Spleen (tissue), 13 donors: ENCODE measurements at places on chromosomes 2 and 18. TPM values are rescaled to one million over a fixed set of nuclear protein-coding genes. Genes with fewer than 3 reads are reported as not detected.

The SERPINB3 gene
- polyA plus RNA-seq: 0.05 TPM

GRCh38 chr2:179985163-179985820 lies 21.8 kb downstream of the CWC22 start:
- no peak for DNase-seq

GRCh38 chr2:127418300-127419111 lies at the start of gene PROC:
PROC (plus strand) TSS chr2:127418427; CDS start chr2:127419943, 1,516 bp downstream.
- no peak for DNase-seq

GRCh38 chr18:61201511-61201910 lies 131.7 kb upstream of the CDH20 start:
- no peak for DNase-seq

DNA sequence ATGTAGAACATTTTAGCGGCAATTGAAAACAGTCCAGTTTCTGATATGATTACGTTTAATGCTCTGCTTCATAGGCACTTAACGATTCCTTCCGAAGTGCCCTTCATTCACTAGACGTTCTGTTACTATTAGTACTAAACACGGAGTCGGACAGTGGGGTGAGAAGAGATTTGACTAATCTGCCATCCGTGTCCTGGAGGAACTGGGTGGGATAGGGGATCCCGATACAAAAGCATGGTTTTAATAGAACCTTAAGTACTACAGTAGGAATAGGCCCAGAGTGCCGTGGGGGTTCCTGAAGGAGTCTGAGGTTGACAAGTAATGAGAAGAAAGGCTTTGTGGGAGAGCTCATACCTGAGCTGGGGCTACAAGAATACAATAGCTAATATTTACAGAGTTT lies 631 bp downstream of the MORN2 start:
- DNase-seq: no peak

- DNase-seq: peak; percentile 51
Measured at GRCh38 chr2:113169002-113169530, 4.7 kb upstream of the PSD4 start.
